NCI-H226 (cell line): ENCODE measurements at places on chromosomes 4 and X.

- DNase-seq: no peak
Measured at GRCh38 chr4:18923496-18924161, 902.1 kb upstream of the LCORL start.

DNA sequence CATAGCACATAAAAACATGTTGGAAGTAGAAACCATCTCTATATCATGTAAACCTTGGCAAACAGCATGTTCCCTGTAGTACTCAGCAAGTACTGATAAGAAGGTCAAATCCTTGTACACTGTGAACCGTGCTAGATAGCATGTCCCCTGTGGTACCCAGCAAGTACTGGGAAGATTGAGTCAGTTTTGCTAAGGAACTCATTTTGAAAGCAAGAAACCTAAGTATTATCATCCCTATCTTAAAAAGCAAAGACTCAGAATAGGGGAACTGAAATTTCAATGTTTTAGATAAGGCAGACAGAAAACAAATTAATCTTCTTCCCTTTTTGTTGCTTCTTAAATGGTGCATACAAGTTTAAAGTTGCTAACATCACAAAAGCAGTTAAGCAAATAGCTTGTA is 180.2 kb downstream of the RBM46 start:
- no peak for DNase-seq

DNA sequence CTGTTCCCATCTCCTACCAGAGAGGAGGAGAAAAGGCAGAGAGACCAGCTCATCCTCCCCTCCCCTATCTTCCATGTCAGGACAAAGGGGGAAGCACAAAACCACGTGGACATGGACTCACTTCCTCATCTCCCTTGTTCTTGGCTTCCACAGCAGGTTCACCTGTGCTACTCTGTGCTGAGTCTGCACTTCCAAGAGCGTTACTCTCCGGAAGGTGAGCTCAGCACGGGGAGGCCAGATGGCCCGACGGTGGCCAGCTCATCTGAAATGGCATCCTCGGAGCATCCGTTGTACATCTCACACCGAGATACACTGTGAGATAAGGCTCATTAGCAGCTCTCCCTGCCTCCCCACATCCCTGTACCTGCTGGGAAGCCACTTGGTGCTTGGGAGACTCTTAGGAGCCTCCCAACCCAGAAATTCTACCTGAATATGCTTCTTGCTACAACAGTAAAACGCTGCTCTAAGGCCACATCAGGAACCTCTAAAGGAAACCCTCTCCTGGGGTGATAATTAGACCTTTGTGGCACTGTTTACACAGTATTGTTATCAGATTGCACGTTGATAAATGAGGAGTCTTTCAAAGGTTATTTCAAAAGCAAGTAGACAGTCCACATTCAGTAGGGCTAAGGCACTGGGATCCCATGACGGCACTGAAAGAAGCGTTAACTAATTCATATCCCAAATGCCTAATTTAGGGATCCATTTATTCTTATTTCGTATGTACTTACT is 19.4 kb downstream of the LGI2 start:
- DNase-seq: no peak

DNA sequence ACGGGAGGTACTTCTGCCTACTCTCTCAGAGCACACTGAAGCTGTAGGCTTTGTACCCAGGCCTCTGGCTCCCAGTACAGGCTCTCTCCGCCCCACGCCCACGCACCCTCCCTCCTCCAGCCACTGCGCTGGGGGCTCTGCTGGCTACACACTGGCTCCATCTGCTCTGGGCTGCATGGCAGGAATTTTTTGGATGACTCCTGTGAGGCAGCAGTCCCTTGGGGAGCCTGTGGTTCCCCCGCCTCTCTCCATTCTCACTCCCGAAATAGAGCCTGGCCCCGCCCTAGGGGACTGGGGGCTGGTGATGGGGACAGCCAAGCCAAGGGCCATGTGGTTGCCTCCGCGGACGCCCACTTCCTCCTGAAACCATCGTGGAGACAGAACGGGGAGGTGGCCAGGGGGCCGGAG is 58.1 kb upstream of the ADRA2C start:
- DNase-seq: no peak

GRCh38 chr4:80321776-80322175 is 13.8 kb upstream of the CFAP299 start:
- DNase-seq: no peak

- no peak for DNase-seq
Measured at GRCh38 chr4:157804986-157805385, 367.8 kb downstream of the GASK1B start.

DNA sequence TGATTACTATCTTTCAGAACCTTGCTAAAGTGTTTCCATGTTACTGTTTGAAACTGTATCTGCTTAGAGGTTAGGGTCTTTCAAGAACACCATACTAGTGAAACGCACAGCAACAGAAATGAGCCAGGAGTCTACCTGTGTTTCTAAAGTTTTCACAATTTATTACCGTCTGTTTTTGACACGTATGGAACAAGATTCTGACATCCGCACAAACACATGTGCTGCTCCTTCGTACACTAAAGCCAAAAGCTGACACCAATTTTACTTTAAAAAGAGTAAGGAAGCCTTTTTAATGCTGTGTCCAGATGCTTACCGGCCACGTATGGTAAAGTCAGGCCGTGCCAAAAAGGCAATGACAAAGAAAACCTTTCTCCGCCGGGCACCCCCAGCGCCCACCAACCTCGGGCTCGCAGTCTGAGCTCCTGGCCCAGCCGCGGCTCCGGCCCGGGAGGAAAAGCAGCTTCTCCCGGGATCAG is 532 bp downstream of the RPS4X start:
- DNase-seq: no peak

- DNase-seq: no peak
Measured at GRCh38 chr4:93788712-93789111, 39.8 kb upstream of the ATOH1 start.

DNA sequence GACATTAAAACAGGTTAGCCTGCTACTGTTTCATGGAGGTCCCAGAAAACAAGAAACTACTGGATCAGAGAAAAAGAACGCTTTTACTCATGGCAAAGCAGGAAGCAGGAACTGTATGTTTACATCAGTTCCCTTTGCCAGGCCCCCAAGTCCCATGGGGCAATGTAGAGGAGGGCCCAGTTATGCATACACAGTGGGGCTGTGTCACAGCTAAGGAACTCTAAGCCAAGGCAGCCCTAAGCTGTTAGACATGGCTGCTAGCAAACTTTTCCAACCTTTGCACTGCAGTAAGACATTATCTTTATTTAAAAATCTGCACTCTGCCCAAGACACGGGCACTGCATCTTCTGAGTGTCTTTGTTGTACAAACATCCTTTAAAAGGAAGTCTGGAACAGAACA is 975.8 kb downstream of the C4orf33 start:
- no peak for DNase-seq

DNA sequence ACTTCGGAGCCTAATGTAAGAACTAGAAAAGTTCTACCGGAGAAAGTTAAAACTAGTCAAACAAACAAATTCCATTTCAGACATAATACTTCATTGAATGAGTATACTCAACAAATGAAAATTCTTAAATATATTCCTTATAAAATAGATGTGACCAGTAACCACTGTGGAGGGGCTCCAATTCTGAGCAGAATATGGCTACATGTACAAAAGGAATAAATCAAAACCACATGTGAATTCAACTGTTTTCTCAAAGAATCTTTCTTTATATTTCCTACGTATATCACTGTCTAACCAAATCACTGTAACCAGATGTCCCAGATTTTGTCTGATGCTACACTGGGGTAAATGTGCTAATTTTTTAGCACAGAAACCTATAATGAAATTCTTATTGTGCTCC is 49.0 kb downstream of the HTN1 start:
- DNase-seq: no peak

DNA sequence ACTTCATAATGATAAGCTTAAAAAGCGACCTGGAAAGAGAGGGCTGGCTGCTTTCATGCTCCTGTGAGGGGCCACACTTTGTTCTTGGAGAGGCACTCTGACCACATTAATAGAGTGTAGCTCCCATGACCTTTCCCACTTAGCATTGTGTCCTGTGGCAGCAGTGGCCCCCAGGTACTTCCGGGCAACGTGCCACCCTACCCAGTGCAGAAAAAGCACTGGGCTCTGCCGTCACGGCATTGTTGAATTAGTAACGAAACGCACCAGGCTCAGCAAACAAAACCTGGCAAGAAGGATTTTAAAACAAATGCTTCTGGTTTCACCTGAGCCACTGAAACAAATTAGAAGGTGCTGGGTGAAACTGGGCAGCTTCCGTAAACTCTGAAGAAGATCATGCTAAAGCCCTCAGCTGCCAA is 5.4 kb upstream of the SORBS2 start:
- no peak for DNase-seq

GRCh38 chr4:81491943-81492342 is 20.2 kb upstream of the RASGEF1B start:
- DNase-seq: peak; percentile 88

- peak; percentile 51 for DNase-seq
Measured at GRCh38 chr4:186808630-186809018, 85.0 kb upstream of the FAT1 start.

- DNase-seq: no peak
Measured at GRCh38 chr4:3250956-3251690, 2.2 kb downstream of the MSANTD1 start.

GRCh38 chrX:9456250-9457074 is 8.4 kb upstream of the TBL1X start:
- no peak for DNase-seq

GRCh38 chr4:55124322-55125076 is 896 bp downstream of the KDR start:
- no peak for DNase-seq

DNA sequence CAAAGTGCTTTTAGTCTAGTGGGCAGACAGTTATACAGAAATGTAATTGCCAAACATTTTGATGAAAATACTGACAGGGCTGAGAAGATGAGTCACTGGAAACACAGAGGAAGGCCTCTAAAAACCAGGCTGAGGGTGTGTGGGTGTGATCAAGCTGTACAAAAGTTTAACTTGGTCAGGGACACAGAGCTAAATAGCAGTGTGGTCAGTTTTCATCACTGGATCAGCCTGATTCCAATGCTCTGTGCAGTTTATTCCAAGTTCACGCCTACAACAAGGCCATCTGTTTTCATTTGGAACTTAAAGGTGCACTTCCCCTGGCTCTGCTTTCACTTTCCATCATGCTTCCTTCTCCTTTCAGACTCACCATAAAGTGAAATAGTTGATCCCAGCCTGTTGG is 10.6 kb downstream of the CENPVL3 start:
- DNase-seq: no peak

DNA sequence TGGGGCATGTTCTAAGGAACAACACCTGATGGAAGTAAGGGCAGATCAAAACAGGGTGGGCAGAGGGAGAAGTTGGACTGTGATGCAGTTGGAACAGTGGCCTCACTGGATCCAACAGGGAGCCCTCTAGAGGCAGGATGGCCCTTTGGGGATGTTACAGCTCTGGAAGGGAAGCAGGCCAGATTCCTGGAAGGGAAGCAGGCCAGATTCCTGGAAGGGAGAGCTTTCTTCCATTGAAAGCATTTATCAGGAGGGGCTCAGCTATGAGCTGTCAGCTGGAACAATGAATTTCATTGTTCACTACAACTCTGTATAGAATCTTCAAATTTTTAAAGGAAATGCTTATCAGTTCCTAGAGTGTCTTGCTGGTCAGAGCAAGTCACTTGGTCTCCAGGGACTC is 17.7 kb downstream of the IL15 start:
- peak; percentile 52 for DNase-seq

DNA sequence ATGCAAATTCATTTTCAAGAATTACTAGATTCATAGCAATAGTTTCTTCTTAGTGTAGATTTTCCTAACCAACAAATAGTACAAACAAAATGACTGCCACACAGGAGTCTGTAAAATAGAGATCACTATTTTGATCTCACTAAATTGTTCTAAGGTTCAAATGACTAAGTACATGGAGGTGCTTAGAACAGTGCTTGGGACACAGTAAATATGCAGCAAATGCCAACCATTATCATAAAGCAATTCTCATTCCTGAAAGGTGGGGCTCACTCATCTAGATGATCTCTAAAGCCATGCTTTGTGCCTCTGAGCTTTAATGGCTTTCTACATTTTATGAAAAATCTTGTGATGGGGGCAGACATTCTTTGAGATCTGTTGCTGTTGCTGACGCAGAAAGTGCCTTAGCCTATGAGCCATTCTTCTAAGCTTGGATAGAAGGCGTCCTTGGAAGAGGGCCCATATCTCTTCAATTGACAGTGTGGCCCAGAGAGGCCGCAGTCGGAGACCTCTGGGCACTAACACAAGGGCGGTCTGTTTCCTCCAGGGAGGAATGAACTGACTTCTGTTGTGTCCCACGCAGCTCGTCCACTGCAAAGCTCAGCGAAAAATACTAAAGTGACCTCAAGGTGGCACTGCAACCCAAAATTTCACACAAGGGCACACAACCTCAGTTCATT is 23.5 kb downstream of the TLR10 start:
- peak; percentile 14 for DNase-seq

GRCh38 chr4:73661646-73662119 is 41.4 kb upstream of the RASSF6 start:
- peak; percentile 97 for DNase-seq

DNA sequence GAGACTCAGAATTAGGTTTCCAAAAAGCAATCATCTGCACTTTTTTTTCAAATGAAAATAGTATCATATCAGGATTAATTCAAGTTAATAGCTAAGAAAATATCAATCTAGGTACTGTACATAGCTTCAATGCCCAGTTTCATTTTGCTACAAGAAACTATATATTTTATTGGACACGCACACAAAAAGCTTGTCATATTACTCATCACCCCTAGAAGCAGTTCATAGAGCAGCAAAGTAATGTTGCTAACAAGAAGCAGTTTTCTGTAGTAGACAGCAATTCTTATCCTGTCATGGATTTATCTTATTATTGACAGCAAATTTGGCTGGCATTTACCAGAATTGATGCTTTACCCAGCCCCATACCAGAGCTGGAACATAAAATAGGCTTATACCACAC is 52.3 kb upstream of the LSM6 start:
- no peak for DNase-seq

GRCh38 chrX:29348288-29348687 is 761.0 kb downstream of the IL1RAPL1 start:
- DNase-seq: no peak

DNA sequence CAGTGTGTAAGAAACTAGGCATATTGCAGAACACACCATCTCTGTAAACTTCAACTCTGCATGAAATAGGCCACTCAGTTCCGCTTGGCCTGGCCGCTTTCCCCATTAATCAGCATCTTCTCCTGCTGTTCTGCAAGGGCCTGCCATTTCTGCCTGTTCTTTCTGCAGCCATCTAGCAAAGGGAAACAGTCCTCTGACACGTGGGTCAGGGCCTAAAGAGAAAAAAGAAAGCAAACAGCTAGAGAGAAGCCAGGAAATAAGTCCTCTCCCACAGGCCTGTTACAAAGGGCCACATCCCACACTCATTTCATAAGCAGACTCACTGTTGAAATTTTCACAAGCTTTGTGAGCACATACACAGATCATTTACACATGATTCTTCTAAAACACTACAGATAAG is 130.1 kb downstream of the PDE5A start:
- no peak for DNase-seq

DNA sequence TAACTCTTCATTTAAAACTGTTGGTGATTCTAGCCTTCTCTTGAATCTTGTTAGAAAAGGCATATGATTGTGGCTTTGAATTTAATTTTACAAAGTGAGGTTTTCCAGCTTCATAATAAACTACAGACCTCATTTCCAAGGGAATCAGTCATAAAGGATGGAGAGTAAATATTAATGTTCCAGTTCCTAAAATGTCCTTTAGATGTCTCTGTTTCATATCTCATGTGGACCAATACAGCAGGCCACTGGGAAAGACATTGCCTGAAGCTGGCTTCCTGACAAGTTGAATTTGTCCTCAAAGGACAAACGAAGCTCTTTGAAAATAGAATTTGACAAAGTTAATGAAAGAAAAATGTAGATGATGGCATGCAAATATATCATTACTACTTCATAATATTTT is 125.4 kb downstream of the ZNF330 start:
- no peak for DNase-seq

GRCh38 chr4:1093391-1094335 is 19.7 kb downstream of the RNF212 start:
- DNase-seq: no peak
